ENCODE measurements at places on chromosomes 6 and 20.

DNA sequence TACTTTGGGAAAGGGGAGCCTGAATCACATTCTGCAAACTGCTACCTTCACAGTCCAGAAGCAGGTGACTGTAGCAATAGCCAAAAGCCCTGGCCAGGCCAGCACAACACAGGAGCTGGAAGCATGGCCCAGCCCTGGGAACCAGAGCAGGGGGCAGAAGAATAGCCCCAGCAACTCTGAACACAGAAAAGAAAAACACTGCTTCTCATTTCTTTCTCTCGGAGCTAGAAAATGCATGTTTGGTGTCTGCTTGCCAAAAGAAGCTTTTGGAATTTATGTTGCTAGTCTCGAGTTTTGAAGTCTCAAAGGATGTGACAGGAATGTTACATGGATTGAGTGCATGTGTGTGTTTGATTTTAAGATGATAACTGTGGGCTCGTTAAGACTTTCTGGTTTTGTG is 79.8 kb upstream of the SCAF8 start:
- peak; percentile 44 for DNase-seq

DNA sequence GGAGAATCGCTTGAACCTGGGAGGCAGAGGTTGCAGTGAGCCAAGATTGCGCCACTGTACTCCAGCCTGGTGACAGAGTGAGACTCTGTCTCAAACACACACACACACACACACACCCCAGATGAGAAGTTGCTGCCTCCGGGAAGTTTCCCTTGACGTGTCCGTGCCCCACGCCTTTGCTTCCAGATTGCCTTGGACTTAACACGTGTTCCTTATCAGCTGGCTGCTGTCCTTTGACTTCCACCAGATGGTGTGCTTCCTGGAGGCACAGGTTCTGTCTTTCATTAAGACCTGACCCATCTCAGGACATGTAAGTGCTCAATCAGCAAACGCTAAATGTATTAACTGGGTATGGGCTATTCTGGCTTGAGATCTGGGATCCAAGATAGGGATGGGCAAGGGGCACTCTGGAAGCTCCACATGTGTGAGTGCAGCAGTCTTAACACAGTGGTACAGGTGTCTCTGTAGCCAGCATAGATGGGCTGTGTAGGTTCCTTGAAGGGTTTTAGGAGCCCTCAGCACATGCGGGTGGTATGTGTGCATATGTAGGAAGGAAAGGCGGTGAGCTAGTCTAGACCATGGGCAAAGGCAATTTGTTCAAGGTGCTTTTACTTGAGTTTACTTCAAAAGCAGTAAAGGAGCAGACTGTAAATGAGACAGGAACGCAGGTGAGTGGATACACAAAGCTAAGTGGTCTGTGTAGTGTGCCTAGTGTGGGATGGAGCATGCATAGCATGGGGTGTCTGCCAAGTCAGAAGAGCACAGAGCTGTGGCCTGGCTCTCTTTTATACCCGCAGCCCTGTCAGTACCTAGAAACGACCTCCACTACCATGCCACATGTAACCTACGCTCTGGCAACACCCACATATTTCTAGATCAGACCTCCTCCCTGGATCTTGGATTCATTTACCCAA is 11.6 kb downstream of the PIGT start:
- no peak for DNase-seq

DNA sequence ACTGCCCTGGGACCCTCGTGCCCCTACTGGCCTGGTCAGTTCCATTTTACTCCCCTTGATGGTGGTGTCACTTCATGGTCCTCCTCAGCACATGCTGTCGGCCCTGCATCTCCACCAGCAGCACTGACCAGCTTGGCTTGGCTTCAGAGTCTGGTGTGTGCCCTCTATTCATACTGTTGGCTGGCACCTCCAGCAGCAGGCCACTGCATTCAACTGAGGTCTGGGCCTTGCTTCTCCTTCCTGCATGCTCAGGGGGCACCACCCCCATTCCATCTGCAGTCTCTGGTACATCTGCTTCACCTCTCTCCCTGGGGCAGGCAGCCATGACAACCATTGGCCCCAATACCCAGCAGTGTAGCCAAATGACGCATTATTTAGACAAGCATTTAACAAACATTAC is 155.9 kb downstream of the SLC24A3 start:
- no peak for DNase-seq

DNA sequence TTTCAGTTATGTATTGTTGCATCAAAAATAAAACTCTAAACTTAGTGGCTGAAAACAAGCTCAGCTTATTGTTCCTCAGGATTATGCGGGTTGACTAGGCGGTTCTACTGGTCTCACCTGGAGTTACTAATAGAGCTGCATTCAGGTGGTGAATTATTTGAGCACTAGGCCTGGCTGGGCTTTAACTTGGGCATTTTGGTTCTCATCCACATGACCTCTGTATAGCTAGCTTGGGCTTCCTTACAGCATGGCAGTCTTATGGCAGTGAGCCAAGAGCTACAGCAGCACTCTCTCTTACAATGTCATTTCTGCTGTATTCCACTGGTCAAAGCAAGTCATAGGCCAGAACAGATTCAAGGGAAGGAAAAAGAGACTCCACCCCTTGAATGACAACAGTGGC is 1.6 kb downstream of the PGBD1 start:
- DNase-seq, result peak; percentile 6

GRCh38 chr6:21102624-21103023 is 490.9 kb upstream of the SOX4 start:
- DNase-seq, result no peak

DNA sequence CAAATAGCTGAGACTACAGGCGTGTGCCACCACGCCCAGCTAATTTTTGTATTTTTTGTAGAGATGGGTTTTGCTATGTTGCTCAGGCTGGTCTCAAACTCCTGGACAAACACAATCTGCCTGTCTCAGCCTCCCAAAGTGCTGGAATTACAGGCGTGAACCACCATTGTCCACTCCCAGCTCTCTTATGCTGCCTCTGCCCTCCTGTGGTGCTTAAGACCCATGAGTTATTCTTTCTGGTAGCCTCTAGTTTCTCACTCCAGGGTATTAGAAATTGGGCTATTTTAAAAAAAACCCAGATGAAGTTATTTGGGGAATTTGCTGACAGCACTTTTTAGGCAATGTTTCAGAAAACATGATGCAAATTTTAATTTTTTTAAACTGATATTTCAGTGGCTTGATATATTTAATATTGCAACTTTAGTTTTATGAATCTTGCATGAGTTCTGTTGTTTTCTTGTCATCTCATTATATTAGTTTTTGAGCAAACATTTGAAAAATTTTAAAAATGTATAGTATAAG is 114.0 kb upstream of the FOXO3 start:
- peak; percentile 10 for DNase-seq

DNA sequence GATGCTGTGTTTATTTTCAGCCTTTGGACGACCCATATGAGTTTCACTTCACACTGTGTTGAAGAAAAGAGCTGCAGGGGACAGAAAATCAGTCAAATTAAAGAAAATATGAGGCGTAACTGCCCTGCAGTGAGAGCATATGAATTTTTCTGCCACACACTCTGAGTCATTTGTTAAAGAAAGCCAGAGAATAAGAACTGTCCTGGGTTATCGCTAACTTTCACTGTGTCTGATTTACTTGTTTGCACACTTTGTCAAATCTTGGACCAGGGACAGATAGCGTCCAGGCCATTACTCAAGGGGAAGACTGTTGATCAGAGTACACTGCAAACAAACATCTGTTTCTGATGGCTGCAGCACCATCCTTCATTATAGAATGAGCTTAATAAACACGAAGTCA is 126.8 kb upstream of the AGPAT4 start:
- DNase-seq, result no peak

- DNase-seq, result no peak
Measured at GRCh38 chr20:63943808-63944077, 12.5 kb downstream of the UCKL1 start.

DNA sequence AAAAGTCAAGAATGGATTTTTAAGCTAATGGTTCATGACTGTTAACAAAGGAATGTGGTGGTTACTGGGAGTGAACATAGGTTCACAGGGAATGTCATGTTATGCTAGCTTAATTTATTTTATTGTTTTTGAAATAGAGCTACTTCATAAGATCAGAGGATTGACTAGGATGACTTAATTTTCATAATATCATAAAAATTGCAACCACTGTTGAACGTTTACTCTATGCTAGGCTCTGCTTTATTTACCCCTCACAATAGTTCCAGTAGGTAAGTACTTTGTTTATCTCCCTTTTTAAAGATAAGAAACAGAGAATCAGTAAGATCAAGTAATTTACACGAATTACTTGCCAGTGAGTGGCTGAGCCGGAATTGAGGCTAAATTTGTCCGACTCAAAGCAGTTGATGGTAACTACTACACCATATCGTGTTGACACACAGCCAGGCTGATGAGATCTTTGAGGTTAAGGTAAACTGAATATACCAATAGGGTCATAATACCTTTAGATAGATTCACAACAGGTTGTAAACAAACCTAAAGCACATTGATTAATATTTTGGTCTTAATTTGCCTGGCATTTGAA is 194.6 kb upstream of the CITED2 start:
- DNase-seq, result peak; percentile 89

DNA sequence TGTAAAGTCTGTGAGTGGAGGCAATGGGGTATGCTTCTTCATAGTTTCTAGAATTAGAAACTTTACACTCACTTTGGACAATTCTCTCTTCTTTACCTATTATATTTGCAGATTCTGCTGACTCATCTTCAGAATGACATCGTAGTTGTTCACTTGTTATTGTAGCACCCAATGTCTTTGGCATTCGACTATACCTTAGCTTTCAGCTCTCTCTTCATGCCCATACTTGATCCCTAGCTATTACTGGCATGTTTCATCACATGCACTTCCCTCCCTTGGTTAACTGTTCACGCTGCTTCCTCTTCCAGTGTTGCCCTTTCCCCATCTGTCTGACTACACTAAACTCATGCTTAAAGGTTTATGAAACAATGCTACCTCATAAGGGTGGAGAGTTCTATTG is 298.1 kb upstream of the TCF21 start:
- DNase-seq, result no peak

DNA sequence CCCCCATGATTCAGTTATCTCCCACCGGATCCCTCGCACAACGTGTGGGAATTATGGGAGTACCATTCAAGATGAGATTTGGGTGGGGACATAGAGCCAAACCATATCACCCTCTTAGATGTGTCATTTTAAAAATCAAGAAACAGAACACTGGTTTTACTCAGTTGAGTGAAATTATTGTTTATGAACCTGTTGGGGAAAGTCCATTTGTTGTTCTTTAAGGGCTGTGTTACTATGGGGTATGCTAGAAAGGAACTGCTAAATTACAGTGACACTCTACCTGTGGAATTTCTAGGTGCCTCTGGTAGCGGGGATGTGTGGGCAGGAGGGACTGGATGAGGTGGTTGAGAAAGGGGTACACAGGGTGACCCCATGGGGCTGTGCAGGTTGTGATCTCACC is 28.9 kb downstream of the STX11 start:
- DNase-seq, result no peak

GRCh38 chr6:45419571-45420082 is 41.9 kb upstream of the SUPT3H start:
- DNase-seq, result peak; percentile 41

GRCh38 chr6:37074053-37074827 is 68.8 kb downstream of the FGD2 start:
- DNase-seq, result peak; percentile 58

DNA sequence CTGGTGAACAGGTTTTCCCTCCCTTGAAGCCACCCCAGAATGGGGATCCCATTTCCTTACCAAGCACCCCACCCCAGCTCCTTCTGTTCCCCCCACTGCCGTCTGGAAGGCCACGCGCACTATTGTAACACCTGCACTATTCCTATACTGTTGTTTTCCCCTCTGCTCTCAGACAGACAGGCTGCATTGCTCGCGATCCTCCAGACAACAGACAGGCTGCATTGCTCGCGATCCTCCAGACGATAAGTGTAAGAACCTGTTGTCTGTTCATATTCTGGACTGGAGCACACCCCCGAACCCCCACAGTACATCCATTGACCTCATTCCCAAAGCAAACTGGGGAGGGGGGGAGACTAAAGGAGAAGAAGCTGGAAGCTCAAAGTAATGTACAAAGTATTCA is 72.7 kb downstream of the LY86 start:
- DNase-seq, result no peak

- peak; percentile 54 for DNase-seq
Measured at GRCh38 chr20:21179757-21180156, 53.9 kb downstream of the KIZ start.

DNA sequence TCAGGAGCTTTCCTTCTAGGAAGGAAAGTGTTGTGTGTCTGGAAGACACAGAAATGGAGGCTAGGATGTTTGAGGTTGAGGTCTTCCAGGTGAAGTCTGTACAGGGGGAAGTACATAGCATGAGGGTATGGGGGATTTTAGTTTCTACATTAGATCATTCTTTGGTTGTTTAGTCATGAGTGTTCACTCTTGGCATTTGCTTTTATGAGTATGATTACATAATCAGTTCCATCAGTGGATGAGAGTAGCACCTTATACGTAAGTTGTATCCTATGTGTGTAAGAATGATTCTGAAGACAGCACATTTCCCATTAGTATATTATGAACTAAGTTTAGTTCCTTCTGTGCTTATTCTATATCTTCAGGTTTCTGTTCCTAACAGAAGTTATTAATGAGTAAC is 1.9 kb downstream of the CDYL start:
- peak; percentile 35 for DNase-seq

DNA sequence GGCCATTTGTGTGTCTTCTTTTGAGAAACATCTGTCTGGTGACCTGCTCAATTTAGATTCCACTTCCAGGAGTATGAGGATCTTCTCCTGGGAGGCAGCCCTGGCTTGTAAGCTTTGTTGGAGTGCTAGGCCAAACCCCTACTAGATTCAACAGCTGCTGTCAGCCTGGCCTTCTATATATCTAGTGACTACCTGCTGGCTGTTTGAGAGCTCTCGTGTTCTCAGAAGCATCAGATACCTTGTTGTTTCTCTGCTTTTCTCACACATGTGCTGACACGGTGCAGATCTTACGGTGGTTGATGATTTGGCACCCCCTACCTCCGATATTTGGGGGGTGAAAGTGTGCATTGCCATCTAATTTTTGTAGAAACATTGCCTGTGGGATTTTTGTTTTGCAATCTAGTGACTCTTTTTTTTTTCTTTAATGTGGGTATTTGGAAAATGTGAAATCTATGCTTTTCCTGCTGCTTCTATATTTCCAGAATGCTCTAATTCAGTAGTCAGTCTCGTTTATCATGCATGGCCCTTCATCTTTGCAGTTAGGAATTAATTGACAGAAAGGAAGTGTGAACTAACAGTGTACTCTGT is 4.7 kb downstream of the CCN2 start:
- DNase-seq, result peak; percentile 84

GRCh38 chr20:10916312-10916711 is 242.5 kb upstream of the JAG1 start:
- DNase-seq, result peak; percentile 36
